ENCODE measurements at places on chromosomes 2 and 18.

DNA sequence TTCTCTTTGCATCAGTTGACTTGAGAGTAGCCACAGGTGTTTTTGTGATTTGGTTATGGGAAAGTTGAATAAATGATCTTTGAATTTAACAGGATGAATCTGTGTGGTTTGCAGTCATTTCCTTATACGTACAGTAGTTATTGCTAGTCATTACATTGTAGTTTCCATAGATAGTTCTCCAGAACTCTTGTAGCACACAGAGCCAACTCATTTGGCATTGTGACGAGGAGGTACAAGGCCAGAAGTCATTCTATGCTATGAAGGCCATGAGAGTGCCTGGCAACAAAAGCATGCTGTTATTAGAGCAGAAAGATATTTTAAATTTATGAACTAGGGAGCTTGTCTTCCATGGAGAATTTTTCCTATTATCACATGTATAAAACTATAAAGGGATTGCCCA, 973.0 kb upstream of the CHAC2 start:
- no peak for DNase-seq

- no peak for DNase-seq
Observed at GRCh38 chr2:83273322-83273721, 1185.8 kb downstream of the SUCLG1 start.

DNA sequence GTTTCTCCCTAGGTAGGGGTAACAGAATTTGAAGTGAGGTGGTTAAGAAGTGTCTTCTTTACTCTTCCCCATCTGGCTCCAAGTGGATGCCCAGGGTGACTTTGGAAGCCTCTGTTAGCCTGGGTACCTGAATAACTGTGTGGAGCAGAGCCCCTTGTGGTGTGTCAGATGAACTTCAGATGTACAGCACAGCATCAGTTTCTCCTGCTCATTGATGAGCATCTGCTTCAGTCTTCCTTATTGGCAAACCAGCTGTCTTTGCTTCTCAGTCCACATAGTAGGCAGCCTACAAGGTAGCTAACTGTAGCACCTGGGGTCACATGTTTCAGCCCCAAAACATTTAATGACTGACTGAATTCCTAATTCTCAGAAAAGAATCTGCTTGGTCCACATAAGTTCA, 56.2 kb upstream of the ATP8B1 start:
- DNase-seq: no peak

DNA sequence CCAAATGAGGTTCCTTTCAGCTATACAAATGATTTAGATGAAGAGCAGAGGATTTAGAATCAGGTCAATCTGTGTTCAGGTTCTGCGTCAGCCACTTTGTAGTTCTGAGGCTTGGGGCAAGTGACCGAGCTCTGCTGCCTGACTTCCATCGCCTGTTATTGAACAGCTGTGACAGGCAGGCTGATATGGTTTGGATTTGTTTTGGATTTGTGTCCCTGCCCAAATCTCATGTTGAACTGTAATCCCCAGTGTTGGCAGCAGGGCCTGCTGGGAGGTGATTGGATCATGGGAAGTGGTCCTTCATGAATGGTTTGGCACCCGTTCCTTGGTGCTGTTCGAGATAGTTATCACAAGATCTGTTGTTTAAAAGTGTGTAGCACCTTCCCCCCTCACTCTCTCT, 18.6 kb downstream of the TYMS start:
- DNase-seq: no peak

- no peak for DNase-seq
Observed at GRCh38 chr18:50830544-50830943, 10.7 kb upstream of the MRO start.

GRCh38 chr2:15531095-15531854, 29.9 kb downstream of the NBAS start:
- no peak for DNase-seq

GRCh38 chr2:204251158-204251997, 293.9 kb upstream of the PARD3B start:
- DNase-seq: no peak

DNA sequence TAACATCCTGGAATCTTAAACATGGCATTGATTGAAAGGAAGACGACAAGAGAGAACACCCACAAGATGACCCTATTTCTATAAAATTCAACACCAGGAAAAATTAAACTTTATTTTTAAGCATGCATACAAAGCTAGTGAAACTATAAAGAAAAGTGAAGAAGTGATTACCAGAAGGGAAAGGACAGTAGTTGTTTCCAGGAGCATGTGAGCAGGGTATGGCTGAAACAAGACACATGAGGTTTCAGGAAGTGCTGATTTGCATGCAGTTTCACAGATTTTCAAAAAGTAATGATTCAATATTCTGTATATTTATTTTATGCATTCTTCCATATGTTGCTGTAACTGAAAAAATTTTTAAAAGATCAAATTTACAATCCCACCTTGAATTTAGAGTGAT, 24.6 kb upstream of the DAW1 start:
- DNase-seq: no peak

DNA sequence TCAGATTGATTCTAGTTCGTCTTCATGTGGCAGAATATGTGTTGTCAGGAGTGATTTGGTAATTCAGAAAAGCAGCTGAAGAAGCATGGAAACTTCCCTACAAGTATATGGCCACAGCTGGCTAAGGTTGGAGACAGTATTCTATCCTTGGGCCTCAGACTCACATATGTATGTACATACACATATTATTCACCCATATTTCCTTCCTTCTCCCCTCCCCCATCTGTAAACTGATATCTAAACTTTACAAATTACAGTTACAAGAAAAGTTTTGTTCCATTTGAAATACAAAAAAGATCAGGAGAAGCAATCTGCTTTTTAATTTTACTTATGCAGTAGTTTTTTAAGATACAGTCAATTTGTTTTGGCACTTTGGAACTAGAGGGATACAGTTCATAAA, 3.1 kb downstream of the SP3 start:
- no peak for DNase-seq

DNA sequence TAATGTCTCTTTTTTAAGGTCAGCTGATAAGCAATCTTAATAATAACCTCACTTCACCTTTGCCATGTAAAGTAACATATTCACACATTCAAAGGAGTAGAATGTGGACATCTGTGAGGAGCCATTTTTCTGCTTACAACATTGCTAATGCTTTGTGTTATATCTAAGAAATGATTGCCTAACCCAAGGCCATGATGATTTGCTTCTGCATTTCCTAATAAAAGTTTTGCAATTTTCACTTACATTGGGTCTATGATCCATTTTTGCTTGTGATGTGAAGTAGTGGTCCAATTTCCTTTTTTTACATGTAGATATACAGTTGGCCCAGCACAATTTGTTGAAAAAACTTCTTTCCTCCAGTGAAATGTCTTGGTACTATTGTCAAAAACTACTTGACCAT, 22.0 kb downstream of the RELCH start:
- no peak for DNase-seq

GRCh38 chr2:110866466-110866865, 134.1 kb downstream of the ACOXL start:
- DNase-seq: no peak

GRCh38 chr2:200471928-200472645, 37.8 kb downstream of the KCTD18 start:
- no peak for DNase-seq

DNA sequence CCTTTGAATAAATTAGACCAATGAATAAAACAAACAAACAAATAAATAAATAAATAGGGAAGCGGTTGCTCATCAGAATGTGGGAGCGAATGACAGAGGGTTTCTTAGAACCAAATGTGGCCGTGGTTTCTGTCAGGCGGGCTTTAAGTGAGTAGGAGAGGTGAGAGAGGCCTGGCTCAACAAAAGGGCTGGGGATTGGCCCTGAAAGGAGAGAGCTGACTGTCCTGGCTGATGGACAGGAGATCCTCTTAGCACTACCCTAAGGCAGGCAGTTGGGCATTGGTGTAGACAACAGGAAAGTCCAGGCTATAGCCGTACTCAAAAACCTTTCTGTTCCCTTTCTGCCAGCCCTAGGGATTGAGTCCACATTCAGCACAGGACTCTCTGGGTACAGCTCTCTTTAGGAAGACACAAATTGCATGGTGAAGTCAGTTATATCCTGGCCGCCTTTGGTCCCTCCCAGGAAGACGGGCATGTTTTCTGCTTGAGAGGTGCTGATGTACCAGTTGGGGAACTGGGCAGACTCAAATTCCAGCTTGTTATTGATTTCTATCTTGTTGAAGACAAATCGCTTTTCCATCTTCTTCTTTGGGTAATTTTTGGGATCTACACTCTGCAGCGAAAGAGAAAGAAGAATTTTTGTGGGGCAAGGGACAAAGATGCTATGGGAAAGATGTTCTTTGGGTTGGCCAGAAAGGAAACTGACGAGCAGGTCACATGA, 6.5 kb downstream of the IL1B start:
- no peak for DNase-seq

- DNase-seq: no peak
Observed at GRCh38 chr2:152050915-152051314, 47.9 kb downstream of the CACNB4 start.

DNA sequence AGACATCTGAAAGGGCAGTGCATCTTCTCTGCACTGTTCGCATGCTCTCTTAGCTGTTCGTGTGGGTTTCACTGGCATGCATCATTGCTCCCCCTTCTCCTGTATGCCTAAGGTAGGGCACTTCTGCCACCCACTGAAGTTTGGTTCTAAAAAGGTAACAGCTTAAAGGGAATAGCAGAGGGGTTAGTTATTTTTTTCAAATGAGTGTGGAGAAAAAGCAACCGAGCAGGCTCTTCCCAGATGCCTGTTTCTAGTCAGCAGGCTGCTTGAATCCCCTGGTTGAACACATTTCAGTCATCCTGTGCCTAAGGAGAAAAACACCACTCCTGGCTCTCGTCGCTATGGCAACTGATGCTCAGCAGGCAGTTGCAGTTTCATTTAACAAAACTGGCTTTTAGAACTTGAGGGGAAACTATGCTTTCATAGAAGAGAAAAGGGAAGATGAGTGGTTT, 69.8 kb upstream of the GALNT3 start:
- DNase-seq: no peak

- no peak for DNase-seq
Observed at GRCh38 chr2:88933091-88933490, 241.6 kb downstream of the RPIA start.

GRCh38 chr2:203025592-203025991, 10.9 kb downstream of the NBEAL1 start:
- DNase-seq: no peak

DNA sequence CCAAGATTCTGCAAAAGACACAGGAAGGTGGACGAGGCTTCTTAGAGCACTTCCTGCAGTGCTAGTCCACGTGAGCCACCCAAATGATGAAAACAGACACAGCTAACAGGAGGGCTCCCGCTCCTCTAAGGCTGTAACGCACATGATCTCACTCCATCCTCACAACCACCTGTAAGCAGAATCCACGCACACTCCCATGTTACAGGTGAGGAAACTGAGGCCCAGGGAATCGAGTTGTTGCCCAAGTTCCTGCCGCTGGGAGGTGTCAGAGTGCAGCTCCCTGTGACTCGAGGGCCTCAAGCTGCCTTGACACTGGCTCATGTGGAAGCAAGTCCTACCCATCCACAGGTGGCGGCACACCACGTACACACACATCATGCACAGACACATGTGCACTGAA, 4.4 kb downstream of the DNMT3A start:
- no peak for DNase-seq

DNA sequence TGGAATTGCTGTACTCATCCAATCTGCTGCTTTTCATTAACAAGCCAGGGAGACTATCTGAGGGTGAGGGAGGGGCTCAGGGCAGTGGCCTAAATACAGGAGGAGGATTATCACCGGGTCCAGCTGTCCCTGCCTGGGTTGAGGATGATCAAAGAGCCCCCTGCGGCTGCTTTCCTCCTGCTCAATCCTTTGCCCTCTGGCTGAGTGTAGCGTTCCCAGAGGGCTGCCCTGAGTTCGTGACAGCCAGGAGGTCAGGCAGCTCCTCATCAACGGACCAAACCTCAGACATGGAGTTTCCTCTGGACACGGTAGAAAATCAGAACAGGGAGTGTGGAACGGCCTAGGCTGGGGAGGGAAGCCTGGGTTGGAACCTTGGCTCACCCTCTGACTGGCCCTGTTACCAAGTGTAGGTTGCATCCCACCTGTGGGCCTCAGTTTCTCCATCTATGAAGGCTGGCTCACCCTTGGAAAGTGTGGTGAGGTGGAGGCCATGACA, 23.5 kb downstream of the CIB4 start:
- DNase-seq: no peak

- no peak for DNase-seq
Observed at GRCh38 chr2:127143841-127144782, 37.2 kb upstream of the BIN1 start.

GRCh38 chr18:47995654-47996053, 65.2 kb upstream of the SMAD2 start:
- DNase-seq: no peak

GRCh38 chr2:28437149-28437835, 44.6 kb downstream of the FOSL2 start:
- DNase-seq: no peak

DNA sequence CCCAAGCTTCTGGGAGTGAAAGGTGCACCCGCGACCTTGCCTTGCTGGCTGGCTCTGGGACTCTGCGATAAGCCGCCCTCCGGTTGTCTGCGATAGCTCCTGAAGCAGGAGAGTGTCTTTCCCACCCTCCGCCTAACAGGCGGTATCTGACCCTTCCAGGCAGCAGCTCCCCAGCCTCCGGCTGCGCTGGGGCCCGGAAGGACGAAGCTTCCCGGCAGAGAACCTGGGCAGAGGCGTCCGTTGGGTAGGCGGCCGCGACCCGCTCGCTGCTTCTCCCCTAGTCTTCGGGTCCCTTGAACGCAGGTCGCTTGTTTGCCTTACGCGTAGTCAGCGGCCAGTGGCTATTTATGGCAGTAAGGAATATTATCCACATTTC, 446 bp upstream of the RHBDD1 start:
- DNase-seq: no peak

GRCh38 chr2:8641301-8641965, 40.4 kb upstream of the ID2 start:
- DNase-seq: no peak

- no peak for DNase-seq
Observed at GRCh38 chr2:237538001-237538720, 28.2 kb upstream of the PRLH start.

DNA sequence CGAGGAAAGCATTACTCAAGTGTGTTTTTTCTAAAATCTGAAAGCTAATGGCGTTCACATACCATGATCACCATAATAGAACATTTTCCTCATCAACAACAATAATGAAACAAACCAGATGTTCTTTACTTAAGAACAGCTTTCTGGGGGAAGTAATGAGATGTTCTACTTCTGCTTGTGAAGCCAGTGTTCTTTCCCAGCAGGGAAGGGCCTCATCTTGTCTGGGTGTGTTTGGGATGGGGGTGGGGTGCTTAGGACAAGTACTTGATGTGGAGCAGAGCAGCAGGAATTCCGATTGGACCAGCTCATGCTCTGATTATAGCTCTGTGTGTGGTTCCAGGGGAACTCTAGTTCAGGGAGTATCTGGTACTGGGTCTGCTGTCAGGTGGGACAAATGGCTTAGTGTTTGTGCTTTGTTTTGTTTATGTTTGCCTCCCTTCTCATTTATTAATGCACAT, 163.0 kb upstream of the NOSTRIN start:
- peak; percentile 60 for DNase-seq

GRCh38 chr18:44938720-44939665, 258.3 kb downstream of the SETBP1 start:
- DNase-seq: no peak

- no peak for DNase-seq
Observed at GRCh38 chr2:2698182-2699120, 367.4 kb upstream of the MYT1L start.

- DNase-seq: no peak
Observed at GRCh38 chr2:127164761-127165538, 55.1 kb downstream of the CYP27C1 start.

GRCh38 chr18:79107886-79108285, 38.7 kb downstream of the ATP9B start:
- DNase-seq: no peak
